ENCODE measurements at places on chromosomes 4 and X.
A peak's percentile ranks its signal among the peaks of the same experiment; 100 is the strongest.

GRCh38 chr4:97152149-97152548, 991.1 kb downstream of the STPG2 start:
- no peak for DNase-seq

GRCh38 chr4:168664242-168664891, 167.5 kb downstream of the PALLD start:
- no peak for DNase-seq

GRCh38 chr4:181952478-181952877, 290.7 kb upstream of the TENM3 start:
- DNase-seq: peak; percentile 5

GRCh38 chr4:31365006-31365690, 645.0 kb downstream of the PCDH7 start:
- DNase-seq: no peak

DNA sequence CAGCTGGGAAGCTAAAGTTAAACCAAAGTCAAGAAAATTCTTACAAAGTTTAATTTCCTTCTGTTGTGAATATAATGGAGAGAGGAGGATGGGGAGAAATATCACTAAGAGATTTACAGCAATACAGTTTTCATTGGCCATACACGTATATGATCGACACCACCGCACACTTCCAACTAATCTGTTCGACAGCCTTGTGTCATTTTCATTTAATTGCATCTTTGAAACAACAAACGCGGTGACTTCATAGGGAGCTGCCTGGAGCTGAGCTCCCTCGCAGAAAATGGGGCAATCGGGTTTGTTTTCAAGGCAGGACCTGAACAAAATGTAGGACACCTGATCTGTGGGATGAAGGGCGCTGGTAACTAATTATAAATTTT, 1.3 kb downstream of the PTPN13 start:
- DNase-seq: peak; percentile 68

DNA sequence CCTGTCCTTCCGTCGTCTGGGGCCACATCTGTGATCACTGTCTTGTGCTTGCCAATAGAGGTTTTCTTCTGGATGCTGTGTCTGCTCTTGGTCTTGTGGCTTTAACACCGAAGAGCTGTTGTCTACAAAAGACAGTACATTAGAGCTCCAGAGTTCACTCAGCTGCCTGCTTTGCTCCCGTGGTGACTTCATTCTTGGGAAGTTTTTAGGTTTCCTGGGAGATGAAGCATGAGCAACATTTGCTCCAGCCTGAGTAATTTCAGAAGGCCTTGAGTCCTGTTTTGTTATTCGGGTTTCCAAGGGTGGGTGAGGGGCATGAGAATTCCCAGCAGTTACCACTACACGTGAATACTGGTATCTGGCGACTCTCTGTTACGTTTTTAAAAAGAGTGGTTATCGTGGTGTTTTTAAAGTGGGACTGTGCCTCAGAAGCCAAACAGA, 189.2 kb downstream of the SHROOM3 start:
- DNase-seq: no peak

DNA sequence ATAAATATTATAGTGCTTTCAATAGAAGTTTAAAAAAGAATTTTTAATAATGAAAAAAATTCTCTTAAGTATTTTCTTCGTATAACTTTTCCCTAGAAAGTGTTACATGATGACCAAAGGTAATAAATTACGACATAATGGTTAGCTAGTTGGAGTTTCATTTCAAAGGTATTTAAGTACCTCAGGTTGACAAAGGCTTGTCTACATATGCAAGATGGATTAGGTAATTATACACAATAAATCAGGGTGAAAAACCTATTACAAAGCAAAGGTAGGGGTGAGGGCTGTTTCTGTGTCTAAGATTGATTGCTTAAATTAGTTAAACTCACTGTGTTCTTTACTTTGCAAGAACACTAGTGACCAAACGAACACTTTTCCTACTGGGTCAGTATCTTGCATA, 508.5 kb upstream of the FAT1 start:
- no peak for DNase-seq

- no peak for DNase-seq
Measured at GRCh38 chr4:176800891-176801534, 8.3 kb upstream of the VEGFC start.

- peak; percentile 36 for DNase-seq
Measured at GRCh38 chrX:108224727-108225621, 133.4 kb downstream of the ATG4A start.

- DNase-seq: peak; percentile 42
Measured at GRCh38 chrX:40578039-40578695, 2.6 kb upstream of the ATP6AP2 start.

DNA sequence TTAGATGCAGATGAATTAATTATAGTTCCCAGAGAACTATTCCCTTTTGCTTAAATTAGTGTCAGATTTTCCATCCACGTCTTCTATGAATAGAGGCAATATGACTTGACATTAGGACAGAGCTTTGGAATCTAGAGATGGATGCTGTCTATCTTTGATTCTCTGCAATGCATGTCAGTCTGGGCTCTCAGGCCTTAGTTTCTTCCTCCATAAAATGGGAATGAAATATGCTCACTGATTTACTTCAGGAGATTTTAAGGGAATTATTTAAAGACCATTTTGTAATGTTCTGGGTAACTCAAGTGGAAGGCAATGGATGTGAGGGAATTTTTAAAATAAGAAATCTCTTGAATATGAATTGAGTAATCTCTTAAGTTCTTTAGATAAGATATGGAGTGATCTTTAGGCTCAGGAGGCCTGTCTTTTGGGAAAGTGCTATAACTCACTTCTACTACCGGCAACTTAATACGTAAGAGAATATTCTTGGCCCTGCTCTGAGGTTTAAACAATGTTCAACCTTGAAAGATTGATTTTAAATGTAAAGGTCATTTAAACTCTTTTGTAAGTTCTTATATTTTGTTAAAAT, 29.0 kb downstream of the MGST2 start:
- no peak for DNase-seq

- DNase-seq: peak; percentile 29
Measured at GRCh38 chrX:5876984-5877596, 351.6 kb downstream of the NLGN4X start.

DNA sequence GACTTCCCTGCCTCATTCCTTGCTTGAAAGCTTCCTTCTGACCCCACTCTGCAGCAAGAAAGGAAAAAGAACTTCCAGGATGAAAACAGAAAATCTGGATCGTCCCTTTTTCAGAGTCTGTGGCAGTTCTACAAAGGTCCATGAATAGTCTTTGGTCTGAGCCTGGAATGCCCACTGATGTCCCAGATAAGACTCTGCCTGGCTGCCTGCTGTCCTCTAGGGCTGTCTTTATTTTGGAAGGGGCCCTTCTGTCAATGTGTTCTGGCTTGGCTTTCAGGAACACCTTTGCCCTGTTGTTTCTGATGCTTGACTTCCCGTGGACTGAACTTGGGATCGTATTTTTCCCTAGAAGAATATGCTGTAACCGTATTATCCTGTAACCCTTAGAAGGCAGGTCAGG, 114.7 kb upstream of the LNX1 start:
- no peak for DNase-seq

Data from NCI-H1417 (cell line).